ENCODE measurements at places on chromosomes 13 and 19. TPM values are rescaled to one million over a fixed set of nuclear protein-coding genes. Genes with fewer than 3 reads are reported as not detected.

OR7D2 gene
- not detected for total RNA-seq

CLEC17A gene
- total RNA-seq, result 0.21 TPM

FGF21 gene
- total RNA-seq, result 1.8 TPM

C13orf42 gene
- not detected for total RNA-seq

PNMA8A gene
- total RNA-seq, result 27.8 TPM

LILRB4 gene
- not detected for total RNA-seq

NCR1 gene
- 0.72 TPM for total RNA-seq

CFD gene
- 3.5 TPM for total RNA-seq

RUBCNL gene
- total RNA-seq, result 0.64 TPM

MAB21L1 gene
- total RNA-seq, result 1.5 TPM

ZNF799 gene
- total RNA-seq, result 4.1 TPM

CEACAM19 gene
- total RNA-seq, result 1.9 TPM

ADGRE1 gene
- 4.9 TPM for total RNA-seq

TNFSF11 gene
- total RNA-seq, result 0.45 TPM

CGB3 gene
- not detected for total RNA-seq

TUBA3C gene
- not detected for total RNA-seq

CRB3 gene
- not detected for total RNA-seq

DPF1 gene
- total RNA-seq, result 9.2 TPM

PSG4 gene
- total RNA-seq, result not detected

VAV1 gene
- total RNA-seq, result not detected

PRODH2 gene
- total RNA-seq, result not detected

ZNF85 gene
- 13.6 TPM for total RNA-seq

CBY2 gene
- not detected for total RNA-seq

CLEC4M gene
- total RNA-seq, result not detected

SCN1B gene
- 5.4 TPM for total RNA-seq

SBSN gene
- total RNA-seq, result not detected

NKG7 gene
- total RNA-seq, result not detected

ARHGAP33 gene
- total RNA-seq, result 9.8 TPM

PABPC3 gene
- 0.04 TPM for total RNA-seq

ZNF681 gene
- total RNA-seq, result 1.9 TPM

LYPD3 gene
- 0.94 TPM for total RNA-seq

STARD13 gene
- total RNA-seq, result 48.6 TPM

SPACA4 gene
- total RNA-seq, result not detected

ZIC5 gene
- total RNA-seq, result 0.05 TPM

NLRP11 gene
- 0.75 TPM for total RNA-seq

EDDM13 gene
- total RNA-seq, result not detected

LCP1 gene
- total RNA-seq, result not detected

TSHZ3 gene
- 0.29 TPM for total RNA-seq

DLL3 gene
- total RNA-seq, result 7.8 TPM

HIPK4 gene
- total RNA-seq, result not detected

THOP1 gene
- 190 TPM for total RNA-seq
